ENCODE measurements at places on chromosomes 13 and 19.

- no peak for DNase-seq
These were observed 85.2 kb downstream of the LACC1 start for GRCh38 chr13:43964698-43965458.

DNA sequence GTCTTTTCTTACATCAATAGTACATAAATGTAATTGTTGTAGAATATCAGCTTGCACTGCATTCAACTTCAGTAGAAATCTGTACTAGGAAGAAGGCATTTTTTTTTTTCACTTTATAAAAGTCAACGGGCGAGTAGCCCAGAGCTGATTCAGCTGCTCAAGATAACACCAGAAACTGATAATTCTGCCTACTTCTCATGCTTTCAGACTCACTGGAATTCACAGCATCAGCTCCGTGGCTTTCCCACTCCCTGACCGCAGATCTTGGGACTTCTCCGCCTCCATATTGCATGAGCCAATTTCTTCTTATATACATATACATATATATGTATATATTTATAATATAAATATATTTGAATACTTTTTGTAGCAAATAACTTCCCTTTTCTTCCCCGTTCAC, 263.1 kb upstream of the RXFP2 start:
- DNase-seq, result no peak

GRCh38 chr13:45682494-45683008, 19.6 kb upstream of the CBY2 start:
- DNase-seq, result no peak

DNA sequence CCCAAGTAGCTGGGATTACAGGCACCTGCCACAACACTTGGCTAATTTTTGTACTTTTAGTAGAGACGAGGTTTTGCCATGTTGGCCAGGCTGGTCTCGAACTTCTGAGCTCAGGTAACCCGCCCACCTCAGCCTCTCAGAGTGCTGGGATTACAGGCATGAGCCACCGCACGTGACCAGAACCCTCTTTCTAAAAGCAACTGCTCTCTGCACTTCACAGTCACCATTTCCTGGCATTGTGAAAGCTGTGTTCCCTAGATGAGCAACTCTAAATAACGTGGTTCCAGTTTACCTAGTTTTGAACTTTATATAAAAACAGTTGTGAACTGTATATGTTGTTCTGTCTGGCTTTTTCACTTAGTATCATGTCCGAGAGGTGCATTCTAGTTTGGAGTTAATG, 152.9 kb downstream of the SIPA1L3 start:
- no peak for DNase-seq

GRCh38 chr19:8552810-8553209, 24.4 kb downstream of the MYO1F start:
- DNase-seq, result peak; percentile 72

DNA sequence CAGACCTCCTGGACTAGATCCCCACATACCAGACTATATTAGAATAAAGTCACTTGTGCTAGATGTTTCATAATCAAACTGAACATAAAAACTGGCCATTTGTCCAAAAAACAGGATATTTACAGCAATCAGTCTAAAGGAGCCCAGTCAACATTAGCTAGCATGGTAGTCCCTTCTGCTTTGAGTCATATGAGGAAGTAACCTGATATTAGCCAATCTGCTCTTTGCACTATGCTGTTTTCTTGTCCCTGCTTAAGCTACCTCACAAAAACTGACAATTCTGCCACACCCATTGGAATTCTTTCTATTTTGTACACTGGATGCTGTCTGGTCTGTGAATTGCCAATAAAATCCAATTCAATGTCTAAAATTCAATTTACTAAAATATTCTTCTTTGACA, 1824.2 kb downstream of the OLFM4 start:
- DNase-seq, result no peak

DNA sequence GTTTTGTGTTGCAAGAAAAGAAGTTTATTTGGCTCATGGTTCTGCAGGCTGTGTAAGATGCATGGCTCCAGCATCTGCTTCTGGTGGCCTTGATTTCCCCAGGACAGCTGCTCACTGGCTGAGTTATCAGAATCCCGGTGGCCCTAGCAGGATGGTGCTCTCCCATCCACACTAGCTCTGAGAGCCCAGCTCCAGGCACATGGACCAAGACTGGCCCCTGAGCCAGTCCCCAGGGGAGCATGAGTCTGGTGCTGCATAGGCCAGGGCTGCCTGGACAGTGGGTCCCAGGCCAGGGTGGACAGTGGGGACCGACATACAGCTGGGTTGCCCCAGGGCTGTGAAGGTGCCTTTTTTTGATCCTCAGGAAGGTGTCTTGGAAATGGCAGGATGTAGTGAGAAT, 10.4 kb downstream of the ADGRE2 start:
- DNase-seq, result no peak

DNA sequence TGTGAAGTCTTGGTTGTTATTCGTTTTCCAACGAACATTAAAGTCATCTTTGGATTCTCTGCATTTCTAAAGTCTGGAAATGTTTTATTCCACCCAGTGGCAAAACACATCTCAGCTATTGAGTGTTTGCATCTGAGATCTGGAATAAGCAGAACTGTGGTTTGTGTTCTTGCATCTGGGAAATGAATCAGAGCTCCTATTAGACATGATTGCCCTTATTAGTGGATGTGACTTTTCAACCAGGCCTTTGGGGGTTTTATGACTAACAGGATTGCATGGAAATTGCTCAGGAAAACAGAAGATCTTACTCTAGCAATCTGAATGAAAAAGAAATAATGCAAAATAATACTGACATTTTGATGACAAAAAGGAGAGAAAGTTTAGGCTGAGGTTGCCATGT, 488.8 kb downstream of the IRS2 start:
- DNase-seq, result no peak

DNA sequence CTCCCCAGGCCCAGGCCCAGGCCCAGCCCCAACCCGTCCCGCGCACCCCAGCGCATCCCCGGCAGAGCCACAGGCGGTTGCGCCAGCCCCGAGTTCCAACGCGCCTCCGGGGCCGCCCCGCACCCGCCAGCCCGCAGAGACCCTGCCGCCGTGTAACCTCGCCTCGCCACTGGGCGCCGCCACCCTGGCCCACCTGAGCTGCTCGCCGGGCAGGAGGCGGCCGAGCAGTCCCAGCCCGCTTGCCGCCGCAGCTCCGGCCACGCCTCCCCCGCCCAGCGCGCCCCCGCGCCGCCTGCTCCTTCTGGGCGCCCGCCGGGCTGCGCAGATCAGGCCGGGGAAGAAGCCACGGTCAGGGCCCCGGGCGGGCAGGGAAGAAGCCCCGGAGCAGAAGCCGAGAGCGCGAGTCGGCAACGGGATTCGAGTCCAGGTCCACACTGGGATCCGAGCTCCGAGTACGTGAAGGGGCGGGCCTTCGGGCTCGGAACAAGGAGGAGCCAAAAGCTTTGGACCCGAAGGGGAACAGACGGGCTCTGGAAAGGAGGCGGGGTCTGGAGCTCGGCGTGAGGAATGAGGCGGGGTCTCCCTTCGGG, at the start of gene MBOAT7:
MBOAT7 (minus strand) TSS at position 436 of the 590 bp plus-strand sequence. CDS start 1,072 bp downstream, outside the sequence.
- DNase-seq, result no peak

DNA sequence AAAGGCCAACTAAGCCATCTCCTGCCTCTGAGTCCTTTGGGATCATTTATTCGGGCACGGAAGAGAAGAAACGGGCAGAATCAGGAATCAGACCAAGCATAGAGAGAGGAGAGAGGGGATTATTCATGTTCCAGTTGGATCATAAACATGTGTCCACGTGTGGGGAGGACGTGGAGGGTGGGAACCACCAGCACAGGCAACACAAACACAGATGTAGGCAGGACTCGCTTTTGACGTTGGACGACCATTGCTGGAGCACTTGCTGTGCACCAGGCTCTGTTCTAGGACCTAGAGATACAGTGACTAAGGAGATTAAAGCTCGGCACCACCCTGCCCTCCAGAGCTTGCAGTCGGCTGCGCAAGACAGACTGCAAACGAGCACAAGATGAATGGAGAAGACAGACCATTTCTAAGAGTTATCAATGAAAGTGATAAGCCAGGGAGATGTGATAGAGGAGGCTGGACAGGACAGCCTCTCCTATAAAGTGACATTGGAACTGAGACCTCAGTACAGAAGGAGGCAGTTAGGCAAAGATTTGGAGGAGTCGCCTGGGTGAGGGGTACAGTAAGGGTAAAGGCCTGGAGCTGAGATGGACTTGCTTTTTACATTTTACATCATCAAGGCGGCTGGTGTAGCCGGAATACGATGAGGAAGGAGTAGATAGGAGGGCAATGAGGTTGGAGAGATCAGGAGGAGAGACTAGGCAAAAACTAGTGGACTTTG, 716 bp downstream of the SH2D3A start:
- DNase-seq, result no peak

- no peak for DNase-seq
These were observed 13.9 kb upstream of the GNA11 start for GRCh38 chr19:3080286-3080685.

- no peak for DNase-seq
These were observed 9.3 kb upstream of the PEAK3 start for GRCh38 chr19:2291185-2291751.

DNA sequence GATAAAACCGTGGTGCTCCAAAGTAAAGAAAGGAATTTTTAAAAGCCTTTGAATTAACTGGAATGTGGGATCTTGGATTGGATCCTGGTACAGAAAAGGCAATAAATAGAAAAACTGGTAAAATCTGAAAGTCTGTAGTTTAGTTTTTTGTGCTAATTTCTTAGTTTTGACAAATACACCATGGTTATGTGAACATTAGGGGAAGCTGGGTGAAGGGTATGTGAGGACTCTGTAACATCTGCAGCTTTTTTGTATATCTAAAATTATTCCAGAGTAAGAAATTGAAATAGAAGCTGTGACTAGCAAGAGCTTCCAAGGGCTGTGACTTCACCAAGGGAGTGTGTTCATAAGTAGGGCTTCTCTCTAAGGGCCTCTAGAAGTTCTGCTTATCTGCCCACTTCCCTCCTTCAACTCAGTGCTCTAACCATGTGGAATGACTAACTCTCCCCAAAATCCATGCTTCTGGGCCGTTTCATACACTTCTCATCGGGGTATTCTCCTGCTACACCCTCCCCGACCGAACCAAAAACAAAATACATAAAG, 26.5 kb downstream of the ARHGAP35 start:
- DNase-seq, result no peak

- DNase-seq, result no peak
These were observed 115.4 kb upstream of the TMTC4 start for GRCh38 chr13:100789968-100790367.

DNA sequence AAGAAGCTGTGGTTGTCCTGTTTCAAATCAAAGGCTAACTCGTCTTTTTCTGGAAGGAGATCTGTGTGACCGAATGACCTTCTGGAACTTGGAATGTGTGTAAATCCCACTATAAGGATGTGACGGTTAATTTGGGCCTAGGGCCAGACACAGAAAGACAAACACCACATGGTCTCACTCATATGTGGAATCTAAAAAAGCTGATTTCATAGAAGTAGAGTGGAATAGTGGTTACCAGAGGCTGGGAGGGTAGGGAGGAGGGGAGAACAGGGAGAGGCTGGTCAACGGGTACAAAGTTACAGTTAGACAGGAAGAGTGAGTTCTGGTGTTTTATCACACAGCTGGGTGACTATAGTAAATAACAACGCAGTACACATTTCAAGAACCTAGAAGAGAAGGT, 39.3 kb upstream of the RGCC start:
- DNase-seq, result no peak

DNA sequence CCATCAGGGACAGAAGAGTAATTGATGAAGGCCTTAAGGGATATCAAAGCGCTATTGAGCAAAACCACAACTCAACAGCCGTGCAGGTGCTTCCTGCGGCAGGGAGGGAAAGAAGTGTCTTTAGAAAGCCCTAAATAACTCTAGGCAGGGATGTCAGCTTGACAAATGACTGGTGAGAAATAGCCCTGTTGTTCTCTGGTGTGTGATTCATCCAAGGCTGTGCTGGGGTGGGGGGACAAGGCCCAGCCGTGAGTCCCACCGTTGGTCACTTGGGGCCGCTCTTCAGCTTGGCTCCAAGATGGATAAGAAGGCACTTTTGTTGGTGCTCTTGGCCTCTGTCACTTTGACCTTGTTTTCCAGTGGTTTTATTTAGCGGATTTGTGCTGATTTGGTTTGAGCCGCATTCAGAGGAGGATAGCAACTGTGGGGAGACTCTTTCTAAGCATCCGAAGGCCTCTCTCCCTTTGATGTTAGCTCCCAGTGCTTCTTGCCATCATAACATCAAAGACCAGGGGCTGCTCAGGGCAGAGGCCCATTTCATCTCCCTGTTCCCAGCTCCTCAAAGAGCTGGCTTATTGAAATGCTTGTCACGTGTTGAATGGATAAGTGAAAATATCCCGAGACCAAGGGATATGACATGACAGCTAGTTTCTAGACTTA, 130.3 kb upstream of the SERP2 start:
- DNase-seq, result peak; percentile 28

GRCh38 chr13:87498681-87499080, 172.5 kb upstream of the SLITRK5 start:
- no peak for DNase-seq

DNA sequence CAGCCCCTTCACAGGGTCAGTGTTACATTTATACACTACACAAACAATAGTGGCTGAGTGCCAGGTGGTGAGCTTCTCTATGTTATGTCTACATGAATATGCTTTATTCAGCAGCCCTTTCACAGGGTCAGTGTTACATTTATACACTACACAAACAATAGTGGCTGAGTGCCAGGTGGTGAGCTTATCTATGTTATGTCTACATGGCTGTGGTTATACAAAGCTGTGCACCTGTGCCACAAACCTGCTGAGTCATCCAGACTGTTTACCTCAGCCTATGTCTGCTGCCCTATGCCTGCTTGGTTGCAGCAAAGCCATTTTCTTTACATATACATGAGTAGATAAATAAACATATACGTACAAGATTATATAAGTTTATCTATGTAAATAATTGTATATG, 76.5 kb downstream of the ZNF726 start:
- no peak for DNase-seq

GRCh38 chr19:3766520-3766919, 4.0 kb downstream of the MRPL54 start:
- no peak for DNase-seq

GRCh38 chr13:56923626-56924140, 217.0 kb upstream of the PRR20A start:
- no peak for DNase-seq

GRCh38 chr19:43526884-43527859, at the start of gene ETHE1:
Gene ETHE1 (minus strand): TSS chr19:43527201. CDS start chr19:43527177, 24 bp downstream.
- DNase-seq, result no peak

DNA sequence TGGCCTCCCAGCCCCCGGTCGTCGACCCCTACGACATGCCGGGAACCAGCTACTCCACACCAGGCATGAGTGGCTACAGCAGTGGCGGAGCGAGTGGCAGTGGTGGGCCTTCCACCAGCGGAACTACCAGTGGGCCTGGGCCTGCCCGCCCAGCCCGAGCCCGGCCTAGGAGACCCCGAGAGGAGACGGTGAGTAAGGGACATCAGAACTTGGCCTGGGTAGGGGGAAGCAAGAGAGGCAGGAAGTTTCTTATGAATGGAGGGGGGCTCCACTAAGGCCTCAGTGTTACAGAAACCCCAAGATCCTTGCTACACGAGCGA, 2.9 kb downstream of the FOSB start:
- no peak for DNase-seq

- no peak for DNase-seq
These were observed 23.5 kb downstream of the NFIC start for GRCh38 chr19:3389876-3390371.

DNA sequence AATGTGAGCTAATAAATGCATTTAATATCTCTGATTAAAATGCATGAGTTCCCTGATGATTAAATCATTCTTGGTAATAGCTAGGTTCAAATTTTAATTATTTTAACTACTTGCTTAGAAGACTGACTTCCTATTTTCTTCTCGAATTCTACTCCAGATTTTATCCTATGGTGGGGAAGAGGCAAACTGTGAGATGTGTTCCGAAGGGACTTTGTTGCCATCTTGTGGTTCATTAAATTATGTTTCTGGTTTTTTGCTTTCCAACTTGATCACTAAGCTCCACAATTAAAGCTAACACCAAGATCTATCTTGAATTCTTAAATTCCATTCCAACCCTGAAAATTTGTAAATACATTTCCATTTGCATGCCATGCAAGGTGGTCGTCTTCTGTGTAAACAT, 538.4 kb upstream of the PCDH20 start:
- no peak for DNase-seq
